ENCODE measurements at places on chromosomes 6 and 20.

DNA sequence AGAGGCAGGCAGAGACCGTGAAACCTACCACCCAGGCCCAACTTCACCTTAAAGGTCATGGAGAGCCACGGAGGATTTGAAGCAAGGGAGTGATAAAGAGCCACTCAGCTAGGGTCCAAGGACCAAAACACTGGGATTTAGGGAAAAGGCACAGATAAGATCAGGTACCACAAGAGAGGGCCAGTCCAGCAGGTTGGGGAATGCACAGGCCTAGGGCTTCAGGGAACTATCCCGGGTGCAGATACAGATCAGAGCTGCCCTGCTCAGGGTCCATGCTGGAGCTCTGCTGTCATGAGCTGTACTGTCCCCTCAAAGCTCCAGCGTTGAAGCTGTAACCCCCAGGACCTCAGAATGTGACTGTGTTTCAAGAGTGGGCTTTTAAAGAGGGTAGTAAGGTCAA is 16.9 kb downstream of the SLC22A23 start:
- no peak for DNase-seq

GRCh38 chr6:36848658-36849441 is 9.6 kb upstream of the CPNE5 start:
- DNase-seq, result no peak

DNA sequence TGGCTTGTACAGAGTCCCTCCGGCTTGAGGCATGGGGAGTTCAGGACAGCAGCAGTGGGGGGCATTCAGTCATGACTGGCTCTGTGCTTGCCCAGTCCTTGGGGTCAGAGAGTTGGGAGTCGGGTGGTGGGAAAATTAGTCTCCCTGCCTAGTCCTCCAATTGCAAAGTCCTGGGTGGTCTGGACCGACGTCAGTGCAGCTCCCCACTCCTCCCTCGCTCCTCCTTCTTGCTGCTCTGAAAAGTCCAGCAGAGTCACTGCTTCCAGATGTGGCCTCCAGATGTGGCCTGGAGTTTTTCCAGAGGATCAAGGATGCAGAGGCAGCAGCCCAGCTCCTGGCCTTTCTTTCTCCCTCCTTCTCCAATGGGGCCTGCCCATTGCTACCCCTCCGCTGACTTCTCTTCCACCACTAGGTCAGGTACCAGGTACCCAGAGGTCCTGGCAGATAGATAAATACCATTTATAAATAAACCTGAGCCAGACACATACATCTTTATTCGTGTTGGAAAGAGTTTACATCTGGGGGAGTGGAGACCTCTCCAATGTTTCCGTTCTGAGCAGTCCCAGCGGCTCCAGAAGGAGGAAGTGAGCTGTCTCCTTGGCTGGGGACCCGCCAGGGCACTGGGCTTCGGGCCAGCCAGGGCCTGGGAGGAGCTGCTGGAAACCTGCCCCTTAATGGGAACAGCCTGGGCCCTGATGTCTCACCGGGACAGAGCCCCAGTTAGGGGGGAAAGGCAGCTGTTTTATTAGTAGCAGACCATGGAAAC is 49.0 kb upstream of the RNF24 start:
- DNase-seq, result no peak

- peak; percentile 35 for DNase-seq
Measured at GRCh38 chr20:49914310-49915117, 815 bp downstream of the SPATA2 start.

GRCh38 chr20:37899105-37900045 is 3.6 kb upstream of the VSTM2L start:
- no peak for DNase-seq

DNA sequence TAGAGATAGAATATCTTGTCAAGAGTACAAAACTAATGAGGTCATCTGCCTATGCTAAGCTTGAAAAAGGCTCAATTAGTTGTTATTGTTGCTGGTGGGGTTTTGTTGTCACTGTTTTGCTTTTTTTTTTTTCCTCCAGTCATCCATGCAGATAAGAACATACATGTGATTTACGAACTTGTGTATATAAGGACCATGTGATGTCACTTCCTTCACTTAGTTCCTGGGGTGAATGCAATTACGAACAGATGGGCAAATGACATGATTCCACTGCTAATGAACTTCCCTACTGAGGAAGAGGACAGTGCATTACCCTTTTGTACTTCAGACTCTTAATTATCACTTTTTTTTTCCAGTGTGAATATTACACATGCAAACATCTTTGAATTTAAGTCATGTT is 1175.3 kb upstream of the GJE1 start:
- no peak for DNase-seq

GRCh38 chr20:51354191-51354768 is 188.2 kb downstream of the NFATC2 start:
- no peak for DNase-seq

- no peak for DNase-seq
Measured at GRCh38 chr20:37759761-37760209, 66.0 kb downstream of the CTNNBL1 start.
